ENCODE measurements at places on chromosomes 2 and 18.

- DNase-seq, result no peak
Observed at GRCh38 chr2:43559391-43560230, 36.2 kb downstream of the THADA start.

DNA sequence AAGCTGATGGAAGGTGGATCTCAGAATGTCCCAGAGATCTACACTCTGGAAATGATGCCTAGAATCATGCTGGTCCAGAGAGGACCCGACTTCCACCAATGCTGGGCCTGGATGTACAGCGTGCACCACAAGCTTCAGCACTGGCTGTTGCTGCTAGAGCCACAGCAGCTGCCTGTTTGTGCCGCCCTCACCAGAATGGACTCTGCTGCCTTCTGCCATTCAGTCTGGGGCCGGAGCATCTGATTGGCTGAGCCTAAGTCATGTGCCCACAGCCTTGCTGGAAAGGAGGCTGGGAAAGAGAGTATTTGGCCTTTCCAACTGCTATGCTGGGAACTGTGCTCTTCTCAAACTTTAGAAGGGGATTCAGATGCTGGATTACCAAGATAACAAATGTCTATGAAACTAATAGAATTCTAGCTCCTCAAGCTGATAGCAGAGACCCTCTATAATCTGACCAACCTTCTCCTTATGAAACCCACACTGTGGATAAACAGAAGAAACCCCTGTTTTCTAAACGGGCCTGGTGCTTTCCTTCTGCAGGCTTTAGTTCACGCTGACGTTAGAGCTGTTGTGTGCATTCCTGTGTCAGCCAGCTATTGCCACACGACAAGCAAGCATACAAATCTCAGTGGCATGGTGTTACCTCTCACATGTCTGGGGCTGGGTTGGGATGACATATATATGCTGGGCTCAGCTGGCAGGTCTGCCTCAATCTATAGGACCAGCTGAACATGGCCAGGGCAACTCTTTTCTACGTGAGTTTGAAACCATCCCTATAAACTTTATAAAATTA, 4.1 kb upstream of the LOXHD1 start:
- DNase-seq, result no peak

- peak; percentile 57 for DNase-seq
Observed at GRCh38 chr2:67322353-67323001, 74.7 kb upstream of the ETAA1 start.

GRCh38 chr2:179612591-179613298, 248.7 kb downstream of the ZNF385B start:
- DNase-seq, result no peak

DNA sequence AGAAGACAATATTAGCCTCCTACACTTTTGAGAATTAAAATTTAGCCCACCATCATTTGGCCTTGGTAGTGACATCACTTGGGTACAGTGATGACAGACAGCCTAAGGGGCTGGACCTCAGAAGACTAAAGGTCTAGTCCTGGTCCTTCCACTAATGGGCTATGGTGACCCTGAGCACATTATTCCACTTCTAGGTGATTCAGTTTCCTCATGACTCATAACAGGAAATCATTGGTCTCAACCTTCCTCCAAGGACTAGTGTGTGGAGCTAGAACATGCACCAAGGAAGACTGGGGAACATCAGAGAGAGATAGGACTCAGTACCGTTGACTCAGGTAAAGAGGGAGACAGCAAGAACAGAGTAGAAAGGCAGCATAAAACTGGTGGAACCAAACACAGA, 64.0 kb downstream of the TFCP2L1 start:
- no peak for DNase-seq

DNA sequence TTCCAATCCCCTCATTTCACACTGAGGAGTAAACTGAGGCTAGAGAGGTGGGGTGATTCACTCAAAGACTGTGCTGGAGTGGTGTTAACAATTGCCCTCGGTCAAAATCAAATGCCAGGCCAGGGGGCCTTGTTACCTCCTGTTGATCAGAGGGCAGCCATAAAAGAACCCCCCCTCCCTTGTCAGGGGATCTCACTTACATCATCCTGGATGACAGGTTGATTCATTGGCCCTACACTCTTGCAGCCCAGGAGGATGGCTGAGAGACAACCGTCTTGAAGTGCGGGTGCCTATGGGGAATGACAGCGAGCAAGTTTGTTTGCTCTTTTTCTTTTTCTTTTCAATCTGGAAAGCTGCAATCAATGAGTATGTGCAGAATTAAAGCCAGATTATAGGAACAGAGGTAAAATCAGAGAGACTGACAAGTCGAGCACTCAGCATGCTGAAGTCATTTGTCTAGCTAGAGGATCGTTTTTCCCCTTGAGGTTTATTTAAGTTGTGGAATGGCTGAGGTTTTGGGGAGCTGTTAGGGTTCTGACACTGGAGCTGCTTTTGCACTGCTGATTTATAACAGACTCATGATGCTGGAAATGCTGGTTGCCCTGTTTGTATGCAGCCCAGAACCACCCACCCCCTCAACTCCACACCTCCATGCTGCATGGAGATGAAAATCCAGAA, 26.4 kb upstream of the NRP2 start:
- no peak for DNase-seq

DNA sequence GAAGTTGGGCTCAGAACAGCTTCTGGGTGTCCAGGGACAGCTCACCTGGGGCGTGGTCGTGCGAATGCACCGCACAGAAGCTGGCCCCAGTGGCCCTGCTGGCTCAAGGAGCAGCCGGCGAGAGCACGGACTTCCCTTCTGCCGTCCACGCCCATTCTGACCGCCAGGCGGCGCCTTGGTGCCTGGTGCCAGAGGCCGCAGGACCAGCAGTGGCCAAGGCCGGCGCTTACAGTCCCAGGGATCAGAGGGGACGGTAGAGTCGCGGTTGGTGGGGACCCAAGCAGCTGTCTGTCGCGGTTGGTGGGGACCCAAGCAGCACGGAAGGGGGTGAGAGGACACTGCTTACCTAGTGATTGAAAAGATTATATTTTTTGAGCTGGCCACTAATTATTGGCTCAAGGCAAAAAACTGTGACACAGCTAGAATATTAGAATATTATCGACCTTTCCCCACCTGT, 25.7 kb downstream of the NPPC start:
- DNase-seq, result peak; percentile 80

DNA sequence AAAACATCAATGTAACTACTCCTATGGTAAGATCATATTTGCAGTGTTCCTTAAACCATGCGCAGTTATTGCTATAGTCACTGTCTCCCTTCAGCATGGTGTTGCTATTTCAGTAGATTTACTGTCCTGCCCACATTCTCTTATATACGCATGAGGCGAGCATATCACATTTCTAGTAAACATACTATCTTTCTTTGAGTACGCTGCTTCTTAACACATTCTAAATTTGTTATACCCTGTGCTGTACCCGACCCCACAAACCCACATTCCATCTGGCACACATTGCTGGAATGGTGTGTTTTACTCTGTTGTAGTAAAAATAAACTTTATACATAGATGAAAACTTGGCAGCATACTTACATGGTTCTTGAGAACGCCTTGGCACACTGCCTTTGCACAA, 163.3 kb downstream of the QPCT start:
- DNase-seq, result no peak

- no peak for DNase-seq
Observed at GRCh38 chr2:126038861-126039260, 617.1 kb upstream of the GYPC start.

GRCh38 chr2:30707304-30707903, 99.8 kb downstream of the CAPN13 start:
- no peak for DNase-seq

DNA sequence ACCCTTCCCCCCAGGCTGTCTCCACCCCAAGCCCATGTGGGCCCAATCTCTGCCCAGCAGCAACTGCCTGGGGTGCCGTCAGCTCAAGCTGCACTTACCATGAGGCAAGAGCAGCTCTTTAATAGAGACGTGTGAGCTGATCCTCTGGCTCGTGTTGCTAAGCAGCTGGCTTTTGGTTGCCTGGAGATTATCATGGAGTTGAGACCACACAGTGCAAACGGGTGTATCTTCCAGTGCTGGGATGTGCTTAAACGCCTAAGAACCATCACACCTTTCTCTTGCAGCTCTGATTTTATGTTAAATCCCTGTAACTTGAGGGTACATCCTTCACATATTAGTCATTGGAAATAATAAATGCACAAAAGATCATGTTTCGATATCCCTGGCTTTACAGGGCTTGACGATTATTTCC, 271.1 kb downstream of the PRKCE start:
- DNase-seq, result no peak

GRCh38 chr2:42569116-42569711, 782 bp downstream of the MTA3 start:
- peak; percentile 8 for DNase-seq

DNA sequence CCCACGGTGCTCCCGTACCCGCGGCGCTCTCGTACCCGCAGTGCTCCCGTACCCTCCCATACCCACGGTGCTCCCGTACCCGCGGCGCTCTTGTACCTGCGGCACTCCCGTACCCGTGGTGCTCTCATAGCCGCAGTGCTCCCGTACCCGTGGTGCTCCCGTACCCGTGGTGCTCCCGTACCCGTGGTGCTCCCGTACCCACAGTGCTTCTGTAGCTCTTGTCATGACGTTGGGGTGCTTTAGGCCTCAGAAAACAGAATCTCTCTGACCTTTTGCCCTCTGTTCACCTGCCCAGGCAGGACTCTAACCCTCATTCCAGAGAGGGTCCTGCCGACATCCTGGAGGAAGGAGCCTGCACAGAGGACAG, 35.3 kb downstream of the SLC66A2 start:
- no peak for DNase-seq

DNA sequence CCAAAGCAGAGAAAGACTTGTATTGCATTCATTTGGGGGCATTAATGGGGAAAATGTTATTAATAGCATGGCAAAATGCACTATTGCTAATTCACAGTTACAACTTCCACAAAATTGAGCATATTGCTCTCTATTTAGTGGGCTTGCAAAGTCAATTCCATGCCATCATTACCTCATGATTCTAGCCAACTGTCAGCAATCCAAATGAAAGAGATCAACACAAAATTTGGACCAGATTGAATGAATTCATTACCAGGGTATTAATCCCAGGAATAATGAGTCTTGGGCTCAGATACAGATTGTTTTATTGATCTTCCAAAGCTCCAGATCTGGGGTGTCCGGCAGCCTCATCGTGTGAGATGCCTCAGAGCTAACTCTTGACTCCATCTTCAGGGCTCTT, 38.3 kb downstream of the NXPH2 start:
- DNase-seq, result no peak

DNA sequence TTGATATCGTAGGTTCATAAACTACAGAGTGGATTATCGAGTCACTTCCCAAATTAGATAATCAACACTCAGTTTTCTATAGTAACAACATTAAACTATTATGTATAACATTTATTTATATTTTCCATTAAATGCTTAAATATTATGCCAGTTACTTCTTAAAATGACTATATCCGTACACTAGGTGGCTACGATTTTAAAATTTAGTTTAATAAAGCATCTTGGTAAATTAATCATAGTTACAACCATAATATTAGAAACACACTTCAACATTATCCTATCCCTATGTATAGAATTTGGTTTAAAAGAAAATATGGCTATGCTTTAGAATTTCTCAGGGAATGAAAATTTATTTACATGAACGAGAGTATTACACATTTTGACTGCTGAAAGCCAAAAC, 80.3 kb downstream of the SLC25A12 start:
- DNase-seq, result no peak

DNA sequence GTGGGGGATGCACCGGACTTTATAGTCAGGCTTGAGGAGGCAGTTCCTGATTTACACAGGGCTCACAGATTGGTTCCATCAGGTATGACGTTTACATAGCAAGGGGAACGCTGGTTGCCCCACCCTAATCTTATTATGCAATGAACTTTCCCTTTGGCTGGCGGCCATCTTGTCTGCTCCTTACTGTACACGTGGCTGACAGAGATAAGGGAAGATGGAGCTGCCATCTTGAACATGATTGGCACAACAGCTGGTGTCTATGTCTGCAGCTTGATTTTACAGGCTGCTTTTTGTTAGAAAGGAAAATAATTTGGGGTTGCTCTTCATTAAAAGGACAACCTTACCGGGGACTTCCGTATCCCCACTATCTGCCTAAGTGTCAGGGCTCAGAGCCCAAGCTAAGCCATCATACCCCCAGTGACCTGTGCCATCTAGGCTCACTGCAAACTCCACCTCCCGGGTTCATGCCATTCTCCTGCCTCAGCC, 33.5 kb upstream of the ATG16L1 start:
- DNase-seq, result no peak

DNA sequence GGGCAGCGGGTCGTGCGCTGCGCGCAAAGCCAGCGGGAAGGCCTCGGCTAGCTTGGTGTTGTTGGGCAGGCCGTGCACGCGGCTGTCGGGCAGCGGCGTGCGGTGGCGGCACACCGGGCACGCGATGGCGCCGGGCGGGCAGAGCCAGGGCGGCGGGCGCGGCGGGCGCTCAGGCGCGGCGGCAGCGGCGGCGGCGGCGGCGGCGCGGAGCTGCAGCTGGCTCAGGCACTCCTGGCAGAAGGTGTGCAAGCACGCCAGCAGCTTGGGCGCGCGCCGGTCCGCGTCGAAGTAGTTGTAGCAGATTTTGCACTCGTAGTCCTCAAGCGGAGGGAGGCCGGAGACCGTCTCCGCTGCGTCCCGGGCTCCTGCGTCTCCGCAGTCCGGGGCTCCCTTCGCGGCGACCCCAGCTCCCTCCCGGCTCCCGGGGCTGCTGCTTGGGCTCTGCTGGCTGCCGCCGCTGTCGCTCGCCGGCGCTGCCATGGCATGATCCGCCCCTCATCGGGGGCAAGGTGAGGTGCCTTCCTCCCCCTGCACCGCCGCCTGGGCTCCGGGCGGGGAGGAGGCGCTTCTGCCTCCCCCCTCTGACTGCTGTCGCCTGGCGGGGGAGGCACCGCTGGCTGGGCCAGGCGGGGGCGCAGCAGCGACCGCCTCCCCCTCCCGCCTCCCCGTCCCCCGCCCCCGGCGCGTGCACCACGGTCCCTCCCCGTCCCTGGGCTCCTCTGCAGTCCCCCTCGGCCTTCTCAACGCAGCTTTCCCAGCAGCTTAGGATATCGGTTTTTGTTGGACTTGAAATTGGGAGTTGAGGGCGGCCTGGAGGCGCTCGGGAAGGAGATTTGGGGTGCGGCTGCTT, 21.0 kb upstream of the PAX3 start:
- no peak for DNase-seq

DNA sequence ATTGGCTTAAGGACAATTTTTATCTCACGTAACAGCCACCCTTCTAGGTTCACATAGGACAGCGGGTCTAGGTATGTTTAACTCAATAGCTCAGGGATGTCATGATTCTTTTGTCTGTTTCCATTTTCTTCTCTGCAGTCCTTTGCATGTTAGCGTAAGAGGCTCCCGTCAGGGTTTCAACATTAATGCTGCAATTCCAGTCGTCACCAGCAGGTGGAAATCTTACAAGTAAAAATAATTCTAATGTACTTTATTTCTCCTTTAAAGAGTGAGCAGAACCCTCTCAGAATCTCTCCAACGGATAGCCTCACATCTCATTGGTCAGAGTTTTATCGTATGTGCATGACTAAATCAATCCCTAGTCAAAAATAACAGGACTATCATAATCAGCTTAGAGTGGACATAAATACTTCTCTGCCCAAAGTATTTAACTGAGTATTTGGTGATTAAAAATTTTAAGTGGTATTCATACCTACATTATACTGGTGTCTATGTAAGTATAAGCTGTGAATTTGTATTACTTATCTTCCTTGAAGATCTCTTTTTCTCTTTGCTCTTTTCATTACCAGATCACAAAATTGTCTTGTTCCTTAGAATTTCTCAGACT, 487.2 kb upstream of the GCFC2 start:
- DNase-seq, result peak; percentile 69

- no peak for DNase-seq
Observed at GRCh38 chr2:159054985-159055384, 86.5 kb downstream of the TANC1 start.

All from NCI-H460 (cell line).